ENCODE measurements at places on chromosomes 6 and 20.

DNA sequence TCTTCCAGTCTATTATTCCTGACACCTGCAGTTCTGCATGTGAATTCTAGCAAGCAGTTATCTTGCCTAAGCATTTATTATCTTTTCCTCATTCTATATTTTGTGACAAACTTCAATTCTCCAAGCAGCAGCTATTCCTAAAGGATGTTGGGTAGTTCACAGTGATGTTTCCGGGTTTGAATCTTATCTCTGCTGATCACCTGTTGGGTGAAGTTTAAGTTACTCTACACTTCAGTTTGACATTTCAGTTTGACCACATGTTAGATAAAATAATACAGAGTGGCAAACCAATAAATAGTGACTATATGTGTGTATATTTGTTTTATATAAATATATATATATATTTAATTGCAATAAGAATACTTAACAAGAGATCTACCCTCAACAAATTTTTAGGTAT is 168.6 kb downstream of the ADGRG6 start:
- no peak for DNase-seq

GRCh38 chr6:137722749-137723272 is 144.2 kb upstream of the TNFAIP3 start:
- no peak for DNase-seq

GRCh38 chr20:50876816-50877215 is 54.4 kb downstream of the ADNP start:
- no peak for DNase-seq

GRCh38 chr6:164640956-164641355 is 668.4 kb downstream of the C6orf118 start:
- DNase-seq: no peak

DNA sequence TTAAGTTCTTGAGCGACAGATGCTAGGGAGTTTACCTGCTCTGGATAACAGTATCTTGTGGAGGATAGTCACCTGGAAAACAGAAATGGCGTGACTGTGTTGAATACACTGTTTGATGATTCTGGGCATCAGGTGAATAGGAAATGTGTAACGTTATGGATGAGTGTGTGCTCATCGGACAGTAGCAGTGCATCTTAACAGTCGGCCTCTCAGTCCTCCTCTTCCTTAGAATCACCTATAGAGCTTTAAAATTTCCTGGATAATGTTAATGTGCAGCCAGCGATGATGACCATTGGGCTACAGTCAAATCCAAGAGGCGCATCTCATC is 217.7 kb downstream of the OR2B2 start:
- no peak for DNase-seq

GRCh38 chr6:65231616-65232015 is 475.4 kb downstream of the EYS start:
- no peak for DNase-seq

GRCh38 chr20:54469952-54470351 is 5.4 kb upstream of the DOK5 start:
- DNase-seq: no peak

GRCh38 chr6:659716-660581 is 3.0 kb upstream of the HUS1B start:
- DNase-seq: no peak

DNA sequence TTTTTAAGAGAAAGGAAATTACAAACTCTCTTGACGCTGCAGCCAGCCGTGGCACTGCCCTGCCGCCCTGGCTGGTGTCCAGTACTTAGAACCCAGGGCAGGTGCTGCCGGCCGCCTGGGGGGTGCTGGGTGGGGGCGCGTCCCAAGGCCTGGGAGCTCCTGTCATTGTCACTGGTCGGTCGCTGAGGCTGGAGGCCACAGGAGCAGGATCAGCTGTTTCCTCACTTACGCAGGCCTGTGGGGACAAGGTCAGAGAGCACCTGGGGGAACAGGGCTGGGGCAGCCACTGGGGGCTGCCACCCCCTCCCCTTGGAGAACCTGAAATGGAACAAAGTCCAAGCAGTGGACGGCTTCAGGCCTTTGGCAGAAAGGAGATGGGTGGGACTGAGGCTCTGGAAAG is 5.6 kb downstream of the BIRC7 start:
- no peak for DNase-seq

DNA sequence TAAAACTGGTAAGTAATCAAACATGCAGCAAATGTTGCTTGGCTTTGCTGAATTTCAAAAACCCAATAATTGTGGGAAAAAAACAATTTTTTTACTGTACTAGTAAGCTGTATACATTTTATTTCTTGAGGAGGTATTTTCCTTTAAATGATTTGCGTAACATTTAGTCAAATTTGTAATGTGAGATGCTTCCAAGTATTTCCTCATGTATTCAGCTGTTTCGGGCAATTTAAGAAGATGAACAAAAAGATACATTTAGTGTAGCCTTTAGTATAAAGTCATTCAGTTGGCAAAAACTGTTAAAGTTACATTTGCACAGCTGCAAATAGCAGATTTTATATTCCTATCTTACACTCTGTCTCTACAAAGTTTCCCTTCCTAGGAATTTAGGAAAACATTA is 186.1 kb upstream of the SCGN start:
- DNase-seq: no peak

DNA sequence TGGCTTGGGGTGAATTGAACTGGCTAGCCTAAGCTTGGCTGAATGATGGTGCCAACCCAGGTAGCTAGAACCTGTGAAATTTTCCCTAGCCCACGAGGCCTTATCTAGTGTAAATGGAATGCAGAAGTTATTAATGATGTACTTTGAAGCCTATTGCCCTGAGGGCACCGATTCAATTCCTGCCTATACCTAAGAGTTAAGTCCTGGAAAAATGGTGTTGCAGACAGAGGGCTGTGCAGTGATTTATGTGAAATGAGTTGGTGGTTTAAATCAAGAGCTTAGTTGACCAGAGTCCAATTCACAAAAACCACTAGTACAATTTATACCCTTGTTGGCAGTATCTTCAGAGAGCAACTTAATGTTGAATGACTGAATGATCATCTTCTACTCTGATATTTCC is 373.8 kb upstream of the JAG1 start:
- DNase-seq: no peak

DNA sequence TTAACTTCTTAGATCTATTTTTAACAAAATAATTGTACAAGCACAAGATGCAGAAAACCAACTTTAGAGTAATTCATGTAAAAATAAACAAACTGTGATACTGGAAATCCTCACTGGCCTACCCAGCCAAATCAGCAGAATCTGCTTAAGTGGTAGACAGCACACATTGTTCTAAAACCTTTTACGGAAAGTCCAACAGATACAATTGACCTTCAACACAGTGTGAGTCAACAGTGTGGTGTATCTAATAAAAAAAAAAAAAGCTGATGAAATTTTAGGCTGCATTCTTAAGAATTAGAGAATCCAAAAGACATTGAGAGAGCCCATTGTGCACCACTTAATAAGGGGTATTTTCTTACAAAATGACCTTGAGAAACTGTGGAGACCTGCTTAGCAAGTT is 174.5 kb downstream of the COL21A1 start:
- DNase-seq: no peak

DNA sequence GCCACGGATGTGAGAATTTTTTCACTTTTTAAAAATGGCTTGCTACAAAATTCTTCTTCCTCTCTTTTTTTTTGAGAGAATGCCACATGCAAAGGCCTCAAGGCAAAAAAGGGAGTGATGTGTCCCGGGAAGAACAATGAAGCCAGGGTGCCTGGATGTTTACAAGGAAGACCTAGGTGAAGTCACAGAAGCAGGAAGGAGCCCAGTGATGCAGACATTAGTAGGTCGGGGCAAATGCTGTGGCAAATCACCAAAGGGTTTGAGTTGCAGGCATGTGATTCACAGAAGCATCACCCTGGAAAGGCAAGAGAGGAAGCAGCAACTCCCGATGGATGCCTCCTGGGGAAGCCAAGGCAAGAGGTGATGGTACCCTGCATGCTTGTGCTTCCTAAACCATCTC is 46.8 kb downstream of the FARS2 start:
- no peak for DNase-seq

GRCh38 chr6:150070236-150070818 is 1.4 kb upstream of the ULBP3 start:
- DNase-seq: no peak

DNA sequence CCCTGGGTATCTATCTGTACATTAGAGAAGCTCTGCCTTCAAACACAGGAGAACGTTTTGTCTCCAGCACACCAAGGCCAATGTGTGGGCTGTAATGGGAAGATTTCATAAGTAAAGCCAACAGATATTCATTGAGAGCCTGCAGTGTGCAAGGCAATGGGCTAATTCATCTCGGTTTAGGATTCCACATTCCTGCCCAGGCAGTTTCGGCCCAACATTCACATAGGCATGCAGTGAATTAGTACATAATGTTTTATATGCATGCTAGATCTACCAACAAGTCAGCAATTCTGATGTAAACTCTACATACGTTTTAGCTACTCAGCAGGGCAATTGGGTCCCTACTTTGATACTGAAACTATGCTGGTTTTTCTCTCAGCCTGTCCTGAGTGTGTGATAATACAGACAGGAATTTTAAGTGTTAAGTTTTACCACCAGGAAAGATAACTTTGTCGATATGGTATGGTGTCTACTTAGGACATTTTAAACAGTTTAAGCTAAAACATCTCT is 46.9 kb upstream of the NAA20 start:
- no peak for DNase-seq

GRCh38 chr6:70479236-70479635 is 65.9 kb downstream of the FAM135A start:
- no peak for DNase-seq

All from T-helper 9 cell (primary cell).